ENCODE measurements at places on chromosomes 2 and 18.
A peak's percentile ranks its signal among the peaks of the same experiment; 100 is the strongest.

DNA sequence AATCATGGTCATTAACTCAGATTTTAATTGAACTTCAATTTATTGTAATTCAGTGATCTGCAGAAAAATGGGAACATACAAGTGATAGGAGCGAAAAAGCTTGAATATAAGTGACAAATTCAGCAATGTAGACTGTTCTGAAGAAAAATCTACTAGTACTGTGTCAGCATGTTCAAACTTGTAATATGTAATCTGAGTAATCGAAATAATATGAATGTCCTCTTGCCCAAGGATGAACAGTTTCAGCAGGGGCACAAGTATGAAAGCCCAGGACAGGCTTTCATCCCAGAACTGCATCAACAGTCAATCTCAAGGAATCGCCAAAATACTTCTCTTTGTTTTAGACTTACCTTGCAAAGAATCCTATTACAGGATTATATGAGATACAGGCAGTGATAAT, 1110.5 kb downstream of the LRP1B start:
- DNase-seq = no peak

DNA sequence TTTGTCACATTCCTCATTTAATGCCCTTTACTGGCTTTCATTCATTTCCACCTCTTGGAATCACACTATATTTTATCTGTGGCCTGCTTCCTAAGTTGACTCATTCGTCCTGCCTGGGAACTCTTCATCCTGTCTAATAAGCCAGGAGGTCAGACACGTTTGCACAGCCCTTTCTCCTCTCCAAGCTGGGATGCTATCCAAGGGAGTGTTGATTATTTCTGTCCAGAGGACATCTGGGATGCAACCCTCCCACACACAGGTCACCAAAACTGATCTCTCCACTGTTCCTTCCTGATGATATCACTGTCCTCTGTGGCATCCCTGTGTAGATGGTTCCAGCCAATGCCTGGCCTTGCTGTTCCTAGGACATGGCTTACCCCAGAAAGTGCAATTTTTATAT, 79.8 kb upstream of the NOSTRIN start:
- no peak for DNase-seq

GRCh38 chr2:33777786-33778185, 178.7 kb upstream of the FAM98A start:
- DNase-seq = no peak

DNA sequence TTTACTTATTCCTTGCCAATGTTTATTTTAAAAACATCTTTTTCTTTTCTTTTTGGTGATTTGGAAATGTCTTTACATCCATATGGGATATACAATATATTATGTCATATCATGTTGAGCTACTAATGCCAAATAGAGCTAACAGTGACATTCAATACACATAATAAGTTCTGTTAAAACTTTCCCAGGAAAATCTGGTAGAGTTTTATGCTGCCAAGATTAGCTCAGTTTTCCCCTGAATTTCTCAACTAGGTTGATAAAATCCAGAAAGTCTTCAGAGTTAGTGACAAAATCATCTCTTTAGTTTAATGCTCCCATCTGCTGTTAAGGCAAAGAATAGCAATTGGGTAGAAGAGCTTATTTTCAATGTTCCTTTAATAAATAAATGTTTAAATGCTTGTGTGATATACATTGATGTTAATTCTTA, 9.9 kb downstream of the COL3A1 start:
- no peak for DNase-seq

GRCh38 chr2:88006912-88007439, 9.4 kb downstream of the RNU2-63P start:
- no peak for DNase-seq

DNA sequence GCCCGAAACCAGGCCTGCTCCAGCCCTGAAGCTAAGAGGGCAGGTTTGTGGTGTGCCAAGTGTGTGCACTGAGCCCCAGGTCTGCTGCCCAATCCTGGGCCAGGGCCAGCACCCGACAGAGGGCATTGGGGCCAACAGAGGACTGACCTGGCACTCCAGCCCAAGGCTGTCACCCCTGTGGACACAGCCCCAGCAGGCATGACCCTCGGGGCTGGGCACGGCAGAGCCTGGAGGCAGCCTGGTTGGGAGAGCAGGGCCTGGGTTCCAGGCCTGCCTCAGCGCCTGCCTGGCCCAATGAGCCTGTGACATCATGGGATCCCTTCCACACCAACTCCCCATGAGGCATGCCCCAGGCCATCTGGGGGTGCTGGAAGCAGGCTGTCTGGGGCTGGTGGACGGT, 10.8 kb upstream of the SNED1 start:
- no peak for DNase-seq

- no peak for DNase-seq
These were observed 37.8 kb upstream of the IKZF2 start for GRCh38 chr2:213189001-213189899.

DNA sequence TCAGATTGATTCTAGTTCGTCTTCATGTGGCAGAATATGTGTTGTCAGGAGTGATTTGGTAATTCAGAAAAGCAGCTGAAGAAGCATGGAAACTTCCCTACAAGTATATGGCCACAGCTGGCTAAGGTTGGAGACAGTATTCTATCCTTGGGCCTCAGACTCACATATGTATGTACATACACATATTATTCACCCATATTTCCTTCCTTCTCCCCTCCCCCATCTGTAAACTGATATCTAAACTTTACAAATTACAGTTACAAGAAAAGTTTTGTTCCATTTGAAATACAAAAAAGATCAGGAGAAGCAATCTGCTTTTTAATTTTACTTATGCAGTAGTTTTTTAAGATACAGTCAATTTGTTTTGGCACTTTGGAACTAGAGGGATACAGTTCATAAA, 3.1 kb downstream of the SP3 start:
- peak; percentile 7 for DNase-seq

Measured in NCI-H446 (cell line).